ENCODE measurements at places on chromosomes 6 and 20. TPM values are rescaled to one million over a fixed set of nuclear protein-coding genes. Genes with fewer than 3 reads are reported as not detected.

The BTNL2 gene
- total RNA-seq: not detected

- no peaks in the 10 kb centered on the region for H3K4me1 ChIP-seq
- no peaks in the 10 kb centered on the region for H3K27me3 ChIP-seq
- no peak for DNase-seq
- no peaks in the 10 kb centered on the region for H3K36me3 ChIP-seq
- no peak overlapping the region for H3K4me3 ChIP-seq
Measured at GRCh38 chr6:129200151-129200550, 317.2 kb downstream of the LAMA2 start.

- H3K36me3 ChIP-seq: no peaks in the 10 kb centered on the region
- no peak overlapping the region for H3K27ac ChIP-seq
- H3K27me3 ChIP-seq: no peaks in the 10 kb centered on the region
- no peaks in the 10 kb centered on the region for H3K4me1 ChIP-seq
- H3K4me3 ChIP-seq: no peak overlapping the region
Measured at GRCh38 chr6:6646859-6647258, 58.3 kb downstream of the LY86 start.

The ZC3H12D gene
- 0.91 TPM for total RNA-seq

DNA sequence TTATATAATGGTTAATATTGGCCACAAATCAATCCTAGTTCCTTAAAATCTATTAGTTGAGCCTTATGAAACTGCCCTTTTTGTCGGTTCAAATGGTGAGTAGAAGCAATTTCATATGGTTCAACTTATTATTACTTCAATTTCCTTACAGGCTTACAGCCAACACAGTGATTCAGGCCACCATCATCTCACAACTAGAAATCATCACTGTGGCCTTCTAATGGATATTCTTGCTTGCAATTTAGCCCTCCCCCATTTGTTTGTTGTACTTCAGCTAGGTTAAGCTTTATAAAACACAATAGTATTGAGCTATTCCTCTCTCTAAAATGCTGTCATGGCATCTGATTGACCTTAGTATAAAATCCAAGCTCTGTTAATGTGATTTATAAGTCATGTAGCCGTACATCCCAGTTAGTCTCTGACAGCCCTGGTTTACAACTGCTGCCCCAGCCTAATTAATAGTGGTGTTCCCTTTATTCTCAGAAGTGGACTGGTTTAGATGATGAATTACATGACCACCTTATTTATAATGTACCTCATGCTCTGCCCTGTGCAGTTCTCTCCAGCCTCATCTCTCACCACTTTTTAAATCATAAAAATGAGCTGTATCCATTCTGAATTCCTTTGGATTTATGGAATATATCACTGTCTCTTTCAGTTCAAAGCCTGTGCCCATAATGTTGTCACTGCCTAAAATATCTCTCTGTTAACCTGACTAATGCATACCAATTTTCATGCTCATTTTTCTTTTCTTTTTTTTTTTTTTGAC lies 36.7 kb downstream of the LAMA2 start:
- H3K36me3 ChIP-seq: no peaks in the 10 kb centered on the region
- no peaks in the 10 kb centered on the region for H3K27me3 ChIP-seq
- peaks cover 3% of the 10 kb centered on the region for H3K4me1 ChIP-seq
